Amniotic stem cell (primary cell): ENCODE measurements at places on chromosomes 1 and 21.
A peak's percentile ranks its signal among the peaks of the same experiment; 100 is the strongest.

DNA sequence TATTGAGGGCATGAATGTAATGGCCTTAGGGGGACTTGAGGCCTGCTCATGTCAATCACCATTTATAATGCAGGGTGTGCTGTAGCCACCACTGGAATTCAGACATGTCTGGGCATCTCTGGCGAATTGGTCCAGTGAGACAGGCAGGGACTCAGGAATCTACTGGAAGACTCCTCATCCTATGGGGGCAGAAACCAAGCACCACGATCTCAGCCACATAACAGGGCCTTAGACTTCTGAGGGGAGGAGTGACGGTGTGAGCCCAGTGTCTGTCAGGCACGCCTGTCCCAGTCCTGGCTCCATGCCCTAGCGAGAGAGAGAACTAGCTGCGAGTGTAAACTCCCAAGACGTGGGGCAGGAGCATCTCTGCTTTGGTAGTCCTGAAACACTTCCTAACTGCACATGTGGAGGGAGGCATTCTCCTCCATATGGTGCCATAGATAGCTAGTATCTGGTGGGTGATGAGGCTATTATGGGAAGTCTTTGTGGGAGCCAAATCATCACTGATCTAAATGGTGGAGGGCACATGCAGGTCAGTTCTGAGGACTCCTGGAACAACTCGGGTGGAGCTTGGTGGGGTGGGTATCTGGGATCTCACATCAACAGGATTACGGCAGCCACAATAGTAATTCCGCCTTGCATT lies 29.8 kb upstream of the KIAA0040 start:
- no peak for DNase-seq

DNA sequence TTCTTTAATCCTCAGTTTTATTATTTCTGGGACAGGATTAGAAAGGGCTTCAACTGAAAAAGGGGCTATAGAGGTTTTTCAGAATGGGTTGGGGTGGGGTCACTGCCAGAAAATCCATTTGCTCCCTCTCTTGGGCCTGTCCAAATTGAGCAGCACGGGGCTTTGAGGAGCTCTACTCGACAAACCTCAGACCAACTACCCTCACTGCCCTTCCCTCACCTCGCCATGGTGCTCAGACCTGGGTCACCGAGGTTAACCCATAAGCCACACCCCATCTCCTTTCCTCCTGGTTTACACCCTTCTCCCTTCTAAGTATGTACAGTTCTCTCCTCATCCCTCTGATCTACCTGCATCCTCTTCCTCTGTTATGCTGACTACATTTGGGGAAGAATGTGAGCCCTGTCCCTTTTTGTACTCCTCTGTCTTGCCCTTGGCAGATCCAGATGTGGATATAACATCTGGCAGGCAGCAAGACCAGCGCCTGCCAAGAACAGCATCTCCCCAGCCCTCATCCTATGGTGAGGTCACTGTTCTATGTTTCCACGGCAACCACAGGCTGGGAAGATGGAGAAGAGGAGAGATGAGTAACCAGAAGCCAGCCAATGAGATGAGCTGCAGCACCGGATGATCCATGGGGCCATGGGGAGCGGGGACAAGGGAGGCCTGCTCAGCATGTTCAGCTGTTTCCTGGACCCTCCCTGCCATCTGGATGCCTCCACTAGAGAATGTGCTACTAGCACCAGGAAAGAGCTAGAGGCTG lies 3.7 kb upstream of the FABP3 start:
- DNase-seq = peak; percentile 66

DNA sequence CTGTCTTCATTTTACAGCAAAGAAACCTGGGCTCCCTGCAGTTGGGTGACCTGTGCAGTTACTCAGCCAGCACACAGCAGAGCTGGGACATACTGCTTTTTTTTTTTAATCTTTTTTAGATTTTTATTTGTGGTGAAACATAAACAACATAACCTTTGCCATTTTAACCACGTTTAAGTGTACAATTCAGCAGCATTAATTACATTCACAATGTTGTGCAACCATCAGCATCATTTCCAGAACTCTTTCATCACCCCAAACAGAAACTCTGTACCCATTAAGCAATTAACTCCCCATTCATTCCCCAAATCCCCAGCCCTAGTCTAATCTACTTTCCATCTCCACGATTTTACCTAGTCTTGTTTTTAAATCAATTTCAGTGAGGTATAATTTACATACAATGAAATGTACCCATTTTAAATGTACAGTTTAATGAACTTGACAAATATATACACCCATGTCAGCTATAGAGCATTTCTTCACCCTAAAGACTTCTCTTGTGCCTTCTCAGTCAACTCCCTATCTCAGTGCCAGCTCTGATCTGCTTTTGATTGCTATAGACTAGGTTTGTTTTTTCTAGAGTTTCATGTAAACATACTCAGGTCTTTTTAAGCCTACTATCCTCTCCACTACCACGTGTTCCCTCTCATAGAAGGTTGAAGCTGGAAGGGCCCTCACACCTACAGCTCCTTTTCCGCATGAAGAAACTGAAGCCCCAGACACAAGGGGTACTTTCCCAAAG lies 37.8 kb upstream of the C8B start:
- DNase-seq = no peak

GRCh38 chr21:35664683-35665082 lies 395.6 kb downstream of the SETD4 start:
- DNase-seq = no peak

DNA sequence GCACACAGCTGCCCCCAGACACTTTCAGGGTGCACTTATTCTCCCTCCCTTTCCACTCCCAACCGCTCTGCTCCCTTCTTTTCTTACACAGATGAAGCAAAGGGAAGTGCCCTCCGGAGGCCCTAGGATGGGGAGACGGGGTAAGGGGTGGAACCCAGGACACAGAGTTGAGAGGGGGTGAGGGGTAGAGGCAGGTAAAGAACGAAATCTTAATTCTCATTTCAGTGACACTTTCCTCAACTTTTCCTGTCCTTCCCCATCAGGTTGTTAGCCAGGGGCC lies 12.8 kb downstream of the PLEKHO1 start:
- DNase-seq = no peak

- DNase-seq = no peak
Measured at GRCh38 chr1:214967865-214968575, 114.5 kb upstream of the KCNK2 start.

GRCh38 chr1:44812822-44813543 lies 4.7 kb downstream of the BTBD19 start:
- DNase-seq = no peak

DNA sequence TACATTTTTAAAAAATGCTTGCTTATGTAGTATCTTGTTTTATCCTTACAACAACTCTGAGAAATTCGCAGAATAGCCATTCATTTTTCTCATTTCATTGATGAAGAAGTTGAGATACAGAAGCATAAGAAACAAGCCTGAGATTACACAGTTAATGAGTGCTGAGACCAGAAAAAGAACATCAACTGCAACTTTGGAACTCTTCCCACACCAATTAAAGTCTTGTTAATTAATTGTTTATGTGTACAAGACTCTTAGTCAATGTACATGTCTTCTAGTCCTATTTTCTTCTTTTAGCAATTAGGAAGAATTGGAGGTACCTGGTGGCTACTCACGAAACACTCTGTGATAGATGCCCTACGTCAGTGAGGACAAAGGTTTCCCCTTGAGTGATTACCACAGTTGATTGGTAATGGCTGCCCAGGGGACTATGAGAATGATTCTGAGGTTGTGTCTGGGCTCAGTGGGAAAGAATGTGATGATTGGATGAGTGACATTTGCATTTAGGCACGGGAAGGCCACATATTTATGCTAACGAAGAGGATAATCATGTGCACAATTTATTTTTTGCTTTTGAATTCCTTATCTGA lies 187.4 kb upstream of the KCNK2 start:
- DNase-seq = no peak

GRCh38 chr1:117911051-117911450 lies 18.4 kb downstream of the GDAP2 start:
- no peak for DNase-seq
